ENCODE measurements at places on chromosomes 5 and 9.

GRCh38 chr5:89178541-89178940 lies 295.6 kb upstream of the MEF2C start:
- no peak for DNase-seq

DNA sequence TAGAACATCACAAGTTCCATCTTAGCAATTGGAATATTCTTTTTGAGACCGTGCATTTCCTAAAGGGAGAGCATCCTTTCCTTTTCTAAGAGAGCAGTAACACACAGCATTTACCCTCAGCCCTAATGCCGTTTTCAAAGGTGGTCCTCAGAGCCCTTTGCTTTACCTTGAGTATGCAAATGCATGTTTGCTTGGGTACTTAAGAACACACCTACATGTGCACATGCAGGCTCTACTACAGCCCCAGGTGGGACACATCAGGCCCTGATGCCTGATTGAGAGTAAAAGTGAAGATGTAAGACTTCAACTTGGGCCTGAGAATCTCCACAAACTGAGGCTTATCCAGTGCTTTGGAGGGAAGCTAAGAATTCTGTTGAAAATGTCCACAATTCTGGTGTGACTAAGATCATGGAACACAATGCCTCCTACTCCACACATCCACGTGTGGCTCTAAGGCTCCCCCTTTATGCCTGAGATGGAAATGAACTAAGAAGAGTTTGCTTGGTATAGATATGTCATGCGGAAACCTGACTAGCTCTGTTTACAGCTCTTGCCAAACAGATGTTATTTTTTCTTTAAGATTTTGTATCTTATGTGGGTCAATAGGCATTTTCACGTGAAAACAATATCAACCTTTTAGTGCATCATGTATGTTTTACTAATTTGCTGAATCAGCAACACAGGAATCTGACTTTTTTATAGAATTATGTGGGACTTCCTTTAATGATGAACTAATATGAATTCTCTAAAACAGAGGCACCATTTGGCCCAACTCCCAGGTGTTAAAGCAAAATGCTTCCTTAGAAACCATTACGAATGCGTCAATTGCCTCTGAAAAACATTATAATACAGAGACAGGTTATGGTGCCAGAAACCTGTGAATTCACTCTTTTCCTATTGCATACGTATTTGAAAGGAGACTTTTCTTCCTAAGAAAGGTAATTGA lies 48.9 kb upstream of the SLC2A8 start:
- peak; percentile 73 for DNase-seq

DNA sequence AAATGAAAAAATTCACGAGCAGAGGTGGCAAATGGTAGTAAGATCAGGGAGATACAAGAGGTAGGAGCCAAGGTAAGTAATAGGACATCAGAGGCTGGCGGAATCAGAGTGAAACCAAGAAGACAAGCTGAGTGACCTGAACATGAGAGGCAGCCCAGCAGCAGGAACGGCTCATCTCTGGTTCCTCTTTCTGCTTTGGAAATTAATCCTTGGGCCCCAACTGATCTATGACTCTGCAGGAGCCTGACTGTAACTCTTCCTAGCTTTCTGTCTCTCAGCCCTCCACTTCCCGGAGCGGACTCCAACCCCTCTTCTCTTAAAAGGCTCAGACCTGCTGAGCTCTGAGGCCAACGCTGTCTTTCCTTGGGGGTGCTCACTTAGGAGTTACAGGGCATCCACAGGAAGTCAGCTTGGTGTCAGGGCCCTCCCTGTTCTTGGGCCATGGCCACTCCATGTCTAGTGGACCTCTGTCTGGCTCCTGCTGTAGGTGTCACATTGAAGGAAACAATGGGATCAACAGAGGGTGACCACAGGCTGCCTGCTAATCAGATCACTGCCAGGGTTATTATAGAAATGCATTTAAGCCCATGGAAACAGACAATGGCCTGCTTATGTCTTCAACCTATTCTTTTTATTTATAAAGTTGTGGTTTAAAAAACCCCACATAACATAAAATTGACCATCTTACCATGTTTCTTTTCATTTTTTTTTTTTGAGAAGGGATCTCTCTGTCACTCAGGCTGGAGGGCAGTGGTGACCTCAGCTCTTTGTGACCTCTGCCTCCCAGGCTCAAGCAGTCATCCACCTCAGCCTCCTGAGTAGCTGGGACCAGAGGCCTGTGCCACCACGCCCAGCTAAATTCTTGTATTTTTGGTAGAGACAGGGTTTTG lies 22.5 kb upstream of the SHB start:
- DNase-seq: no peak

- DNase-seq: peak; percentile 63
These were observed 12.7 kb upstream of the CCL27 start for GRCh38 chr9:34675048-34675714.

- peak; percentile 88 for DNase-seq
These were observed 24.4 kb upstream of the CLK4 start for GRCh38 chr5:178651046-178651810.

DNA sequence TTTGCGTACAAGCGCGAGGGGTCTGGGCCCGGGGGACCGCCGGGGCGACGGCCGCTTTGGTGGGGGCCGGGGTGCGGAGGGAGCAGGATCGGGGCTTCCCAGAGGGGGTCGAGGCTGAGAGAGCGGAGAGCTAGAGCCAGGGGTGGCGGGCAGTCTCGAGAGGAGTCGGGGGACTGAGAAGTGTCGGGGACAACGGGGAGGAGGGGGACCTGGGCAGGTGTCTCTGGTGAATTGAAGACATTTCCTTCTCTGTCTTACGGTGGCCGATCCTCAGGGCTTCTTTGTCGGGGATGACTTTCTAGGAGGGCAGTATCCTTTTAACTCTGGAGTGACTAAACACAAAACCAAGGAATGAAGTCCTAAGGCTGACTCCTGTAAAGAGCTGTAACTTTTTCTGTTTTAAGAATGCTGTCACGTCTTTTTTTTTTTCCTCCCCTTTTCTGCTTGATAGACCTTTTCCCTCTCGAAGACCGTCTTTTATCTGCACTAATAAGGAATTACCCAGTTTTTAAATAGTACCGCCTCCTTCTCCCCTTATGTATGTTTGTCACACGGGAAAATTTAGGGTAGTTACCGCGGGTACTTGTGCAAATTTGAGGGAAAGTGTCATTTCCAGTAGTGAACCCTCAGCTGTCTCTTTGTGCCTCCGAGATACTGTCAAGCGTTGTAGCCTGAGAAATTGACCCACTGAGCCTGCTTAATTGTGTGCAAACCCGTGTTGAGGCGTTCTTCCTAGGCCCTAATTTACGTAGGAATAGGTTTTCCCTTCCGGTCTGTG lies 822 bp downstream of the DENND4C start:
- DNase-seq: peak; percentile 15

DNA sequence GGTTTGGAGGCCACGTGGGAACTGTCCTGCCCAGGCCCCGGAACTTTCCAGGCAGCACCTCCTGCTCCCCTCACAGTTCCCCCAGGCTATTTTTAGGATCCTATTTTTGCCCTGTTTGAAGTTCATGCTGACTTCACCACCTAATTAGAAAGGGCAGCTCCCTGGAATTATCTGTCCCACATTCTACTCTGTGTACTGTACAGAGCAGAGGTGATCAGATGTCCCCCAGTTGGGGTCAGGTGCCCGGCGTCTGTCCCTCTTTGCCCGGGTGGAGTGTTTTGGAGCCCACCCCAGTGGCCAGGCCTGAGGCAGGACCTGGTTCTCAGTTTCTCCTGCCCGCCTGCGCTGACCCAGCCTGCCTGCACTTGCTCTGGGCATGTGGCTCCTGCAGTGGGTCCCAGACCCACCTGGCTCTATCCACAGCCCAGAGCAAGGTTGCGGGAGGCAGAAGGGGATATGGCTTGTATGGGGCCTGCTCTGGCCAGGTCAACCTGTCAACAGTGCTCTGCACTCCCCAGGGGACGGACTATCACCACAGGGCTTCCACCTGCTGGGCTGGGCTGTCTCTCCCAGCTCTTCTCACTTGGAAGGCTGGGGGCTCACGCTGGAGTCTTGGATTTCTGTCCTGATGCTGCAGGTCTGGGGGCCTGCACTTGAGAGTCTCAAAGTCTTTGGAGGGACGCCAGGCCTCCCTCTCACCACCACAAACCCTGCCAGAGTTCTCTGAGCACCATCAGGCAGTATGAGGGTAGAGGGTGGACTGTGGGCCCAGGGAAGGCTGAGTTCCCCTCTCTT lies 268.3 kb downstream of the GADD45G start:
- DNase-seq: no peak

DNA sequence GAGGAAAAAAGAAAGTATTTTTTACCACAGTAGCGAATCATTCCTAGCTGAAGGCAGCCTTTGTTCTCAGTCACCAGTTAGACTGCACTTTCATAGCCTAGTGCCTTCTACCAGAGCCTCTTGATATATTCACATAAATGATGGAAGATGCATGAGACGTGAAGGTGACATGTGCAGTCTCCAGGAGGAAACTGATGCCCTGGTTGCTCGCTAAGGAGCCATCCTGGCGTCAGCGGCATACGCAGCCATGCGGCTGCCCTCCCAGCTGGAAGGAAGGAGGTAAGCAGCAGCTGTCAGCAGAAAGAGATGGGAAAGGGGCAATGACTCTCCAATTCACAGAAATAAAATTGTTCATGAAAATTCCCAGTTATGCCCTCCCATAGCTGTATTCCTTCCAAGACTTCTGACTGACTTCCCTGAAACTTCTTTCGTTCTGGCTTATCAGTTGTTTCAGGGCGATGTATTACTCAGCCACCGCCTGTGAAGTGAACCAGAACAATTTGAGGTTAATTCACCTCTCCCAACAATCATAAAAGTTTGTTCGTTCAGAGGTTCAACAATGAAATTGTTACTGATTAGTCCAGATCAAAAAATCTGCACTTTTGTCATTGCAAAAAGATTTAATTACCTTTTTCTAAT lies 331.2 kb downstream of the NR2F1-AS1 start:
- DNase-seq: peak; percentile 76

DNA sequence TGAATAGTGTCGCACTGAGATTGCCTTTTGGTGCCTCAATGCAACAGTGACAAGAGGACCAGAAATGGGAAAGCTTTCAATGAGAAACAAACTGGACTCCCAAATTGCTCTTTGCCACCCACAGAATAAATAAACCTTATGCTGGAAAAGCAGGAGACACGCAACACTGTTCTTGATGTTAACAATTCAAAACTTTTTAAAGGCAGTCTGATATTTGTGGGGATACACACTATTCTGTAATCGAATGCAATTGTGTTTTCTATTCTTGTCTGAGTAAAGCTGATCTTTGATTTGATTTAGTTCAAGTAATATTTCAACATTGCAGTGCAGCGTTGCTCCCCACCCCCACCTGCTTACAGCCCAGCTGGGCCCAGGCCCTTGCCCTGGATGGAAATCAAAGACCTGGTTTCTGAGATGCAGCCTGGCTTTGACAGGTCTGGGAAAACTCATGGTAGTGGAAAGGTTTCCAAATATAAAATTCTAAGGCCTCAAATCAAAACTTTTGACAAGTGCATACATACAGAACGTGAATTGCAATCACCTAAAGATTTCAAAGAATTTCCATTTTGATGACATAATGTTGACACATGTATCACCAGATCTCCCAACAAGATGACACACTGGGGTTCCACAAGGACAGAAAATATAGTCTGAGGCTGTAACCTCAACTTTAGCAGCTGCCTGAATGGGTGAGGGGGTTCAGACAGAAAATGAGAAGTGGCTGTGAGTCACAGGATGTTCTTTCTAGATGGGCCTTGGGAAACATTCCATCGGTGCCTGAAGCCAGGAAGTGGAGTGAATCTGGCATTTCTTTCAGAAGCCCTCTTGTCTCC lies 55.1 kb downstream of the ABCA1 start:
- DNase-seq: peak; percentile 95

DNA sequence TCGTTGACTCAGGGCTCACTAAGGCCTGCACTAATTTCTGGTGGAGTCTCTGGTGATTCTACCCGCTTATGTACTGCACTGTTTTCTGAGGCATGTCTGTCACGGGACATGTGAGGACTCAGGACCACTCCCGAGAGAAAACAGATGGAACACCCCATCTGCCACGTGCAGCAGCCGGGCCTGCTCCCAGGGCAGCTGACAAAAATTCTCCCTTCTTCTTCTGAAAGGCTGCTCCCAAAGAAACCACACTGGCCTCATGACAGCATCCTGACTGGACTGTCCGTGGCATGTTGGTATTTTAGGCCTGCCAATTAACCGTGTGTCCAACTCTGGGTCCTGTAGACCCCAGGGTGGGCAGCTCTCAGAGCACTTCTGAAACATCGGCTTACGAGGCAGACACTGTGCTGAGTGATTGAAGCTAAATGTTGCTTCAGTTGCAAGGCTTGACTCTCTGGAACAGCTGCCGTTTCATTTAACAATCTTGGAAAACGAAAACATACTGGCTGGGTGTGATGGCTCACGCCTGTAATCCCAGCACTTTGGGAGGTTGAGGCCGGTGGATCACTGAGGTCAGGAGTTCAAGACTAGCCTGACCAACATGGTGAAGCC lies 39.0 kb downstream of the FAM240B start:
- no peak for DNase-seq

DNA sequence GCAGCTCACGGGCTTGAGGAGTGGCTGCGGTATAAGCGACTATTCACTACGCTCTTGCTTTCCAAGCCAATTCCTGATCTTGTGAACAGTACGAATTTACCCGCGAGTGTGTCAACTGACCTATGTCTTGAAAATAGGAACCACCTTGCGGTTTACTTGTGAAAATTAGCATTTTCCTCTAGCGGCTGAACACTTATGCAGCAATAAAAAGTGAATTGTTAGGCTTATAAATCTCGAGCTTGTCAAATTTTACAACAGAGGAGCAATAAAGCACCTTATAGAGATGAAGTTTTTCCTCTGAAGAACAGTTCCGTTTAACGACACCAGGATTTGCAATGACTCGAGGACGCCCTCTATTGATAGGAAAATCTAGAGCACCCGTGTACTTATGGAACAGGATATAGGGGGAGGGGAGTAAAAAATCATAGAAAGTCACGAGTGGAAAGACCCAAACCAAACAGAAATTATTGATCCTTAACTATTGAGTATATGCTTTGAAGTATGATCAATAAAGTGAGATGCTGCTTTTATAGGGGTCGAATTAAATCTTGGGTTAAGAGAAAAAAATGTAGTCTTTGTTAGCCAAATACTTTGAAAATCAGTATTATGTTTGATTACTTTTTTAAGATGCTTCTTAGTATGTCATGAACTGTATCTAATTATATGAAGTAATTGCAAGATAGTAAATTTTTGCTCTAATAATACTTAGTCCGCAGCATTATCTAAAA lies 1.9 kb upstream of the RGMB start:
- peak; percentile 96 for DNase-seq

- DNase-seq: no peak
These were observed 14.8 kb upstream of the SLC30A5 start for GRCh38 chr5:69078921-69079540.

- no peak for DNase-seq
These were observed 41.9 kb upstream of the PLPP6 start for GRCh38 chr9:4620057-4620765.

DNA sequence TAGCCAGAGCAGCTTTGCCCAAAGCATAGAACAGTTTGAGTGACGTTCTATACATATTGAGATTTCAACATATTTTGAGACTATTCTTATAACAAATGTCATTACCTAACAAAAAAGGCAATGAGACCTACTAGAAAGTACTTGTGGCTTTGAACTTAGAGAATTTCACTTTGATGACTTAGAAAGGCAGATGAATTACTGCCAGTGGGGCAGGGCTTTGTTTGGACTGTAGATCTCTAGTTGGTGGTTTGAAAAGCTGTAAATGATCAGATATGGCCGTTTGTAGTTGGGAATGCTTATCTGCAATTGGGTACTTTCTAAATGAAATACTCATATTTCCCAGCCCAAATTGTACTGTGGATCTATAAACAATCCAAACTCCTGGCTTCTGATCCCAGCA lies 28.1 kb downstream of the SOX30 start:
- DNase-seq: no peak
